ENCODE measurements at places on chromosomes 16 and 17.

GRCh38 chr16:70437017-70437581 lies 1.8 kb downstream of the ST3GAL2 start:
- peak; percentile 99 for DNase-seq

GRCh38 chr17:2700491-2701141 lies 10.9 kb downstream of the CLUH start:
- no peak for DNase-seq

- no peak for DNase-seq
These were observed 21.0 kb upstream of the FLCN start for GRCh38 chr17:17258011-17258410.

- no peak for DNase-seq
These were observed 12.9 kb downstream of the KRT39 start for GRCh38 chr17:40953881-40954280.

DNA sequence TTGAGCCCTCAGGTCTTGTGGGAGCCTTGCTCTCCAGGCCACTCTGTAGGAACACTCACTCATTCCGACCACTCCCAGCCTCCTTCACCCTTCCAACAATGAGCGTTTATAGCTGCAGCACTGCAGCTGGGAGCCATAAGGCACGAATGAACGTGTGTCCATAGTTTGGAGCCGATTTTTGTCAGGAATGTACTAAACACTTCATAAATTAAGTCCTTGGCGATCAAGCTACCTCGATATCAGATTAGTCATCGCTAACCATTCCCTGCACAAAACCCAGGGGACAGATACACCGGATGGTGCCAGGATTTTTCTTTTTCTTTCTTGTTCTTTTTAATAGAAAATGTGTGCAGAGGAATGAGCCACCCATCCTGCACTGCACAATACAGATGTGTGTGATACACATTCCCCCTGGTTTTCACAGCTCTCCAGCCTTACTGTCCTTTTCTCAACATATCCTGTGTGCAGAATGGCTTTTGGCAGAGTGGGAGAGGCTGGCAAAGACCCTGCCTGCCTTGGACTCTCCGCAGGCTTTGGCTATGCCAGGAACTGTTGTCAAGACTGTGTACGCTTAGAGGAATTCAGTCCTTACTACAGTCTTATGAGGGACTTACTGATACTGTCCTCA lies 68.4 kb upstream of the ELAC2 start:
- DNase-seq = no peak

DNA sequence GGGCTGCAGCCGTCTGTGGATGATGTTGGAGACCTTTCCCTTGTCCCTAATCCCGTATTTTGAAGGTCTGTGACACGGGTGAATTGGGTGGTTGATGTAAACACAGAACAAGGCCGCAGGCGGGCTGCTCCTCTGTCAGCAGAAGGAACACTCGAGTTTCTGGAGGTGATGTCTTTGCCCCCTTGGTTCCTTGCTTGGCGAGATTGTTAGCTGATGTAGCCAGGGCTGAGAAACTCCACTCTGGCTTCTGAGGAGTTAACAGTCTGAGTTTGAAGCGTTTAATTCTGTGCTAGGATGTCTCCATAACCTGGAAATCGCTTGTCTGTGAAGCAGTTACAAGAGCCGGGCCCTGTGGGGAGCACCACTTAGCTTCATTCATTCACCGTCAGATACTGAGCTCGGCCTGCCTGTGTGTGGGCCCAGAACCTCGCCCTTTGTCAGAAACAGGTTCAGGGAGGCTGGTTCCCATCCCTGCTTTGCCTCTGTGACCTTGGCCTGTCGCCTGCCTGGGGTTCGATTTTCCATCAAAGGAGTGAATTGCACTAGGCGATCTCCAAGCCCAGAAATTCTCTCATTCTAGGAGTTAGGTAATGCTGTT lies 1.3 kb downstream of the MAPK8IP3 start:
- no peak for DNase-seq

- DNase-seq = no peak
These were observed 183.5 kb upstream of the ANKFN1 start for GRCh38 chr17:55969562-55970324.

DNA sequence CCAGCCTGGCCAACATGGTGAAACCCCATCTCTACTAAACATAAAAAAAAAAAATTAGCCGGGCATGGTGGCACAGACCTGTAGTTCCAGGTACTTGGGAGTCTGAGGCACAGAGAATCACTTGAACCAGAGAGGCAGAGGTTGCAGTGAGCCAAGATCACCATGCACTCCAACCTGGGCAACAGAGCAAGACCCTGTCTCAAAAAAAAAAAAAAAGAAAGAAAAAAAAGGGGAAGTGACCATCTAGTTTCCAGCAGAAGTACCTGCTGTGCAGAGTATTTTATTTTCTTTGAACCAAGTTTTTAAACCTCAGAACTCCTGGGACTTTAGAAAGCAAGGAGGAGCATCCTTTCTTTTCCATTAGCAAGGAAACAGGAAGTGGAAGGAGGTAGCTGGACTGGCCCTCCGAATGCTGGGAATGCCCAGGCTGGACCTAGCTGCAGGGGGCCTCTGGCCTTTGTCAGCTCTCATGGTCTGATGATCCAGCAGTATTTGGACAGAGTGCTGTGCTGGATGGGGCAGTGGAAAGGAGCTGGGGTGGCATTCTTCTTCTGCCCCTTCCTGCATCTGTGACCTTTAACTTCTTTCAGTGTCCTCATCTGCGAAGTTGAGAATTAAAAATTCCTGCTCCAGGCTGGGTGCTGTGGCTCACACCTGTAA lies 6.6 kb downstream of the GID4 start:
- DNase-seq = no peak

DNA sequence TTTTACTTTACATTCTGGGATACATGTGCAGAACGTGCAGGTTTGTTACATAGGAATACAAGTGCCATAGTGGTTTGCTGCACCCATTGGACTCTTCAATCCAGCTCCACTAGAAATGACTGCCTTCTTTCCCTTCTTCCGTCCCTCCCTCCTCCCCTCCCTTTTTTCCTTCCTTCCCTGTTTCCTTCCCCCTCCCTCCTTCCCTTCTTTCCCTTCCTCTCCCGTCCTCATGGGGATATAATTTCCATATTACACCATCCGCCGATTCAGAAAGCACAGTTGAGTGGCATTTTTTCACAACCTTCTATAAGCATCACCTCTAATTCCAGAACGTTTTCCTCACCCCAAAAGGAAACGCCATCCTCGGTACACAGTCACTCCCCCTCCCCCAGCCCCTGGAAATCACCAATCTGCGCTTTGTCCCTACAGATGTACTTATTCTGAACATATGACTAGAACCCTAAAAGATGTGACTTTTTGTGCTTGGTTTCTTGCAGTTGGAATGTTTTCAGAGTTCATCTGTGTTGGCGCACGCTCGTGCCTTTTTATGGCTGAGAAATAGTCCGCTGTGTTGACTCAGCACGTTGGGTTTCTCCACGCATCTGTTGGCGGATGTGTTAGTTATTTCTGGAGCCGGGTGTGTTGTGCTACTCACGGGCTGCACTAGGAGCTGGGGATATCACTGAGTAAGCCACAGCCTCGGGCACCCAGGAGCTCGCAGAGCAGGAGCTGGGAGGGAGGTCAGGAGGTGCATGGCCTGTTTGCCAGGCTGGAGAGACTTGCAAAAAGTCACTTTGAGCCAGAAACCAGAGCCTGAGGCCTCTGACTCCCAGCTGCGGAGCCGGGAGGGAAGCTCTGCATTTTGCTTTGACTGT lies 336.4 kb downstream of the SEC14L1 start:
- no peak for DNase-seq

DNA sequence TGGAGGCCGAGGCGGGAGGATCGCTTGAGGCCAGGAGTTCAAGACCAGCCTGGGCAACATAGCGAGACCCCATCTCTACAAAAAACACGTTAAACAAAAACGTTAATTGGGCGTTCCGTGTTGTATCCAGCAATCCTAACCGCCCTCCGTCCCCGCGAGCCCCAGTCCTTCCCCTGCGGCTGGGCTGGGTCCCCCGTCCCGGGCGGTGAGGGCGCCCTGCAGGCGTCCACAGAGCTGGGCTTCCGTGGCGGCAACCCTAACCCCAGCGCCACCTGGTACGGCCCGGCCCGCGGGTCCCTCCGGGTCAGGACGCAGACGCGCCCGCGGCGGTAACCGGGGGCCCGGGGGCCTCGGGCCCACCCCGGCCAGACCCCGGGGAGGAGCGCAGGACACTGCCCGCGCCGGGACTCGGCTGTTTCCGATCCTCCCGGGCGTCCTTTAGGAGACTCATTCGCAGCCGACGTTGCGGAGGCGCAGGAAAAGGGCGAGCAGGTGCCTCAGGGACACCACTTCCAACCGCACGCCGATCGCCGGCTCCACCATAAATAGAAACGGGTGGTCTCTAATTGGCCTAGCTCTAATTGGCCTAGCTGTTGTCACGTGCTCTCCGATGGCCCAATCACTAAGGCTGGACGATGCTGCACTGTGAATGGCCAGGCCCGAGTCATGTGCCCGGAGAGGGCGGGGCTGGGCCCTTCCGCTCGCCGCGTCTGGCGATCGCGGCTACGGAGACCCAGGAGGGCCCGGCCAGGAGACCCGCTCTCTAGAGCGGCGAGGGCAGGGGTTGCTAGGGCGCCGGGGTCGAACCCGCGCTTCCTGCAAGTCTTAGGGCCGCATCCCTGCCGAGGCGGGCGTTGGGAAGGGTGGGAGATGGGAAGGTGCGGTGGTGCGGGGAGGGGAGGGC lies 19.0 kb upstream of the CSNK1D start:
- DNase-seq = peak; percentile 75

GRCh38 chr16:7363422-7364417 lies 31.1 kb downstream of the RBFOX1 start:
- no peak for DNase-seq

GRCh38 chr16:350203-350602 lies 2.3 kb downstream of the AXIN1 start:
- no peak for DNase-seq

DNA sequence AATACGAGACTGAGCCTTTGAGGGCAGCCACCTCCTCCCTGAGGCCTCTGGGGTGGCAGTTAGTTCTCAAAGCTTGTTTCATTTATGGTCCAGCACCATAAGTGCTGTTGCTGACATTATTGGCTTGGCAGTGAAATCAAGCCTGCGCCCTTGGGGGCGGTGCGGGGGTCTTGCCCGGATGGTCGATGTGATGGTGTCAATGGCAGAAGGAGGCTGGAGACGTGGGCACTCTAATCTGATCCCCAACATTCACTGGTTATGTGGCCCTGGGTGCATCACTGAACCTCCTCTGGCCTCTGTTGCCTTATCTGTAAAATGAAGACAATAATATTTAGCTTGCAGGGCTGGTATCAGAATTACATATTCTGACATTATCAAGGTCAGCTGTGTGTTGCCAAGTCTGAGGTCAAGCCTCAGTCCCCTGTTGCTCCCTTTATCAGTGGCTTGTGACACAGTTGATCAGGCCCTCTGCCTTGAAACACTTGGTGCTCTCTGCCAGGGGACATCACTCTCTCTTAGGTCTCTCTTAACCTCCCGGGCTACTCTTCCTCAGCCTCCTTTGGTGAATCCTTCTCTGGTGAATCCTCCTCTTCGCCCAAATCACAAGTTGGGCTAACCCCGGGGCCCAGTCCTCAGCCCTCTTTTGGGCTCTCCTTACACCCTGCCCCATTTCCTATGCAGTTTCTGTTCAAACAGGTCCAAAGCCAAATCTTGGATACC lies 11.8 kb upstream of the TMEM220 start:
- no peak for DNase-seq

DNA sequence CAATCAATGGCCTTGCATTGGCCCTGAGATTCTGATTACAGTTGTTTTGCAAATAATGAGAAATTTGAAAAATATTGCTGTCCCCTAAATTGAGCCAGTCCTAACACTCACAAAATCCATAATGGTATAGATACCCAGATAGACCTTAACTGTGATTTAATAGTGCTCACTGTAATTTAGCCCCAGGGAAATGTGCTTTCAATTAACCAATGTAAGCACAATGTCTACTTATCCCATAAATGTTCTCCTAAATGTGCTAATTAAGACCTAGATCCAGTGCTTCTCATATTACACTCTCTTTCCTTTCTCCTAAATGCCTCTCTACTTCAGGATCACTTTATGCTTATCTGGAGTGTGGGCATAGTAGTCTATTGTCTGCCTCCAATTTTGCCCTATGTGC lies 417.8 kb upstream of the CCL2 start:
- DNase-seq = no peak

DNA sequence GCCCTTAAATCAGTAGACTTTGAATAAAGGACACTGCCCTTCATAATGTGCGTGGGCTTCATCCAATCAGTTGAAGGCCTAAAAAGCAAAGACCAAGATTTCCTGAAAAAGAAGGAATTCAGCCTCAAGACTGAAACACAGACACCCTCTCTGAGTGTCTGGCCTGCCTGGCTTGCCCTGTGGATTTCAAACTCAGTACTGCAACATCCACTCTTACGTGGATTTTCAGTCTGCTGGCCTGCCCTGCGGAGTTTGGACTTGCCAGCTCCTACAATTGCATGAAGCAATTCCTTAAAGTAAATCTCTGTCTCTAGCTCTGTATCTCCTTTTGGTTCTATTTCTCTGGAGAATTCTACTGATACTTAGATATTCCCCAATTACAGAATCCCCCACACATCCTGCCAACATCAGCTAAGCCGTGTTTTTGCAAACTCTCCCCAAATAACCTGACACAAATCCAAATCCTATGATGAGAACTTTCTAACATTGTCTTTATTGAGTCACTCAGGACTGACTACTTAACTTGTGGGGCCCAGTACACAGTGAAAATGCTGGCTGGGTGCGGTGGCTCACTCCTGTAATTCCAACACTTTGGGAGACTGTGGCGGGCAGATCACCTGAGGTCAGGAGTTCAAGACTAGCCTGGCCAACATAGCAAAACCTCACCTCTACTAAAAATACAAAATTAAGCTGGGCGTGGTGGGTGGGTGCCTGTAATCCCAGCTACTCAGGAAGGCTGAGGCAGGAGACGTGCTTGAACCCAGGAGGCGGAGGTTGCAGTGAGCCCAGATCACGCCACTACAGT lies 7.2 kb upstream of the TNFRSF17 start:
- DNase-seq = no peak

DNA sequence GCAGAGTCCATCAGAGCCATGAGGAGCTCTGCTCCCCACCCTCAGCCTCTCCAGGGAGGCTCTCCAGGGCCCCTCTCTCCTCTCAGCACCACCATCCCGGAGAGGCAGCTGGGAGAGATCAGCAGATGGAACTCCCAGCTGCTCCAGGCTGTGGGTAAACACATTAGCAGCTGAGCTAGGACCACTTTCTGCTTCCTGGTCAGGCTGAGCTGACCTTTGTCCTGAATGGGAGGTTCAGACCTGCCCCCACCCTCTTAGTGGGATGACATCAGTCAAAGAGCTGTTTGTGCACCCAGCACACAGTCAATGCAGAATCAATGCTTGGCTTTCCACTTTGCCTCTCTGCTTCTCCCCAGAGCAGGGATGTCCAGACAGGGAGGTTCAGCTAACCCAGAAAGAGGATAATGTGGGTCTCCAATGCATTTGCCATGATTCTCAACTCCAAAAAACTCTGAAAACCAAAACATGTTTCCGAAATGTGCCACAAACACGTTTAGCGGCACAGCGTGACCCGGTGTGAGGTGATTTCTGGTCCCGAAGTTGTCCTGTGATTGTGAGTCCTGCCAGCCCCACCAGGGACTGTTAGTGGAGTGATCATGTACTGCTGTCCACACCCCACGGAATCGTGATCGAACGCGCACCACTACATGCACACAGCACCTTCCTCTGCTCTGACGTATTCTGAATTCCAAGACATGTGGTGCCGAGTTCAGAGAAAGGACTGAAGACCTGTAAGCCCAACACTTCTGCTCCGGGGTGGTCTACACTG lies 6.7 kb downstream of the GPR142 start:
- DNase-seq = peak; percentile 79
